ENCODE measurements at places on chromosomes 4 and X.

DNA sequence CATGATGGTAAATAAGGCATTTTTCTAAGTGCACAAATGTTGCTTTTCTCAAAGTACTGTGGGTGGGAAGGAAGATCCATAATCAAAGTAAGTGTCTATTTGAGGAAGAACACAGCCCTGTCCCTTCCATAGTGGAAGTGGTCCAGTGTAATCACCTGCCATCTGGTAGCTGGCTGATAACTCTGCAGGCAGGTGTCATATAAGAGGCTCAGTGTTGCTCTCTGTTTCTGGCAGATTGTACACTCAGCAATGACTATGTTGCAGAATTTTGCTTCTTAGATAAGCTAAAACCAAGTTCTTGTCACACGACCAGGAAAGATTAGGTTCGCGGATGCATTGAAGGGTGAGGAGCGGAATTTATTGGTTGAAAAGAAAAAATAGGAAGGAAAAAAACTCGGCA is 20.9 kb downstream of the SAGE1 start:
- no peak for DNase-seq

DNA sequence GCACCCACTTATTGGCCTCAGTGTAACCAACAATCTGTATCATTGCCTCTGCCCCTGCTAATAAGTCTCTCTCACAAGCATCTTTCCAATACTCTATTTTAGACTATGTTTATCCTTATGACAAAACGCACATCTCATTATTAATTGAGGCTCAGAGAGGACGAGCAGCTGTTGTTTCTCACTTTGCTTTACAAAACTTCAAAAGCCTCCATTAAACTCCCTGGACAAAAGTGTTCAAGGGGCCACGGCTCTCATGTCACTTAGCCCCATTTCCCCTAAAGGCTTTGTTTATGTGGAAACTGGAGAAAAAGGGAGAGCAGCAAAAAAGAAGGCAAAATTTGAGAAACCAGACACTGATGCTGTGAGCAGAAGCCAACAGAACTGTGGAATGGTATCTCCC is 180.0 kb upstream of the LNX1 start:
- DNase-seq, result no peak

GRCh38 chr4:6681191-6681590 is 12.5 kb upstream of the S100P start:
- DNase-seq, result peak; percentile 7

- DNase-seq, result no peak
Observed at GRCh38 chrX:103120748-103121147, 27.8 kb upstream of the NXF3 start.

DNA sequence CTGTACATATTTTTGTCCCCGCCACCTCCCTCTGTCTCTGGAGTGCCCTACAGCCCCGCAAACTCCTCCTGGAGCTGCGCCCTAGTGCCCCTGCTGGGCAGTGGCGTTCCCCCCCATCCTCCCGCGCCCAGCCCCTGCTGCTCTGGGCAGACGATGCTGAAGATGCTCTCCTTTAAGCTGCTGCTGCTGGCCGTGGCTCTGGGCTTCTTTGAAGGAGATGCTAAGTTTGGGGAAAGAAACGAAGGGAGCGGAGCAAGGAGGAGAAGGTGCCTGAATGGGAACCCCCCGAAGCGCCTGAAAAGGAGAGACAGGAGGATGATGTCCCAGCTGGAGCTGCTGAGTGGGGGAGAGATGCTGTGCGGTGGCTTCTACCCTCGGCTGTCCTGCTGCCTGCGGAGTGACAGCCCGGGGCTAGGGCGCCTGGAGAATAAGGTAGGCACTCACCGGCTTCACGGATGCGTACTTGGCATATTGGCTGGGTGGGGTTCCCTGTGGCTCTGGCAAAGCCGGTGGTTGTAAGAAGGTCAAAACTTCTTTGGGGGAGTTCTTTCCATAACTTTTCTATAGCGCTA is 653 bp downstream of the HHIP start:
- DNase-seq, result peak; percentile 15

- DNase-seq, result peak; percentile 20
Observed at GRCh38 chr4:107863850-107864371, 39.2 kb downstream of the SGMS2 start.

DNA sequence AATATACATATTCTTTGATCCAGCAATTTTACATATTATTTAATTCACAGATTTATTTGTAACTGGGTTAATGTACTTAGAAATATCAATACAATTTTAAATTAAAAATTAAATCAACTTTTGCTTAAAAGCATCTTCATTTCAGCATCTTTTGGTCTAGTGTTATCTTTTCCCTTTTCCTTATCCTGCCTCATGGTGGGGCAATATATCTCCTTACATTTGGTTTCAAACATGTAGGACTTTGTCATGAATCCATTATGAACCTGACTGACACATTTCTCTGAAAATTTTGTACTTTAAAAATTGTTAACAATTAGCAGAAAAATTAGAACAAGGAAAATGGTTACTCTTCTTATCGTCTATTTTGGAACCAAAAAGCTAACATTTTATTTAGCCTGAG is 42.8 kb upstream of the ANK2 start:
- DNase-seq, result peak; percentile 16

- no peak for DNase-seq
Observed at GRCh38 chr4:48343551-48343950, 2.2 kb downstream of the SLAIN2 start.

DNA sequence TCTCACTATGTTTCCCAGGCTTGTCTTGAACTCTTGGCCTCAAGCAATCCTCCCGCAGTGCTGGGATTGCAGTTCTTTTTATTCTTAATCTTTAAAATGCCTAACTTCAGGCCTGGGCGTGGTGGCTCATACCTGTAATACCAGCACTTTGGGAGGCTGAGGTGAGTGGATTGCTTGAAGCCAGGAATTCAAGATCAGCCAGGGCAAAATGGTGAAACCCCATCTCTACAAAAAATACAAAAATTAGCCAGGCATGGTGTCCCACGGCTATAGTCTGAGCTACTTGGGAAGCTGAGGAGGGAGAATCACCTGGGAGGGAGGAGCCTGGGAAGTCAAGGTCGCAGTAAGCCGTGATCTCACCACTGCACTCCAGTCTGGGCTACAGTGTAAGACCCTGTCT is 45.9 kb downstream of the PLS3 start:
- no peak for DNase-seq

GRCh38 chrX:138858438-138858837 is 146.9 kb upstream of the FGF13 start:
- DNase-seq, result no peak

DNA sequence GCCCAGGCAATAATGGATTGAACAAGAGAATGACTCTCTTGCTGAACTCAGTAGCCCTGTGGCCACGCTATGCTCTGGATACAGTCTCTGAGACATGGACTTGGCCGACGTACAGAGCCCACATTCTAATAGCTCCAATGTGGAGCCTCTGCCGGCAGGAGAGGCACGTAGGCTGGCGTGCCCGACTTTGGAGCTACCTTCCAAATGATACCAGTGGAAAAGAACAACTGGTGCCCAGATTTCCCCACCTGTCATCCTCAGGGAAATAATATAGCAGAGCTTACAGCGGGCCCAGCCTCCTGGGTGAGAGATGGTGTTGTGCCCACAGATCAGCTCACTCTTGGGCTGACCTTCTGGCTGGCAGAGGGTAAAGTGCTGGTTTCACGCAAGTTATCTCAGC is 10.6 kb downstream of the NDP start:
- no peak for DNase-seq

DNA sequence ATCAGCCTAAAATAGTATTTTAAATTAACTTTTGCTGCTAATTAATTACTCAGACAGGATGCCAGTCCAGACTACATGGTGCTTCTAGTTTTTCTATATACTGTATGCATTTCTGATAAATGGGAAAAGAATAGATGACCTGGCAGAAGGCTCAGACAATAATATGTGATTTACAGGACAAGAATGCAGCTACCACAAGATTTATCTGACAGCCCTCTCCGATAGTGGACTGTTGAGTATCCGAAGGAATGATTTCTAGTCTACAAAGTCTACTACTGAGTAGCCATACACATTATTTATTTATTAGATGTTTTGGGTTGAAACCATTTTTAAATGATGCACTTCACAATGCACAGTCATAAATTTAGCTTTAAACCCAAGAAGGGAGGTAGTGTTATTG is 212.8 kb downstream of the MAB21L2 start:
- DNase-seq, result no peak

DNA sequence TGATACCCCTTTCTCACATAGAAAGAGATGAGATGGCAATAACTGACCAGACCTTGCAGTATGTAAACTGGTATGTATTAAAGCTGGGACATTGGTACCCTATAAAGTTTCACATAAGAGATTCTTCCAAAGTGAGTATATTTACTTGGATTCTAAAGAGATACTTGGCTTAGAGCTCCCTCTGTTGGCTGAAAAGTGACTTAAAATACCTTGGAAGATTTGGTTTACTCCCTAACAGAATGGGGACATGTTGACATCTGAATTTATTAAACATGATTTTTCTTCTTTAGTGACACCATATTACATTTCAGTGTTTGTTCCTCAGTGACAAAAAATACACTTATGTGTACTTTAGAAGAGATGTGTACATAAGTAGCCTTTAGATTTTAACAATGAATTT is 47.9 kb upstream of the RGN start:
- peak; percentile 42 for DNase-seq

DNA sequence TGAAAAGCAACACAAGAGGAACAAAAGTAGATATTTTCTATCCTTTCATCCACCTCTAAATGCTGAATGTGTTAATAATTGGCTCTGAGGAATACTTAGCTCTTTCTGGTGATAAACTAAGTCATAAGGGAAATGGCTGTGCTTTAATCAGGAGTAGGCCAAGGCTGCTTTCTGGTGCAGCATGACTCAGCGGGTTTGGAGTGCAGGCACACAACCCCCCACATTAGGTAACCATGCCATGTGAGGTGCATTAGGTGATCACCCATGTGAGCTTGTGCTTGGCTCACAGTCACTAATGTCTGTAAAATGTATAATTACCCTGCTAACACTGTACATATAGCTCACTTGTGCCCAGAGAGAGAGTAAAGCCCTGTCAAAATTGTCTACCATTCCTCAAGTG is 57.2 kb downstream of the USP38 start:
- no peak for DNase-seq

DNA sequence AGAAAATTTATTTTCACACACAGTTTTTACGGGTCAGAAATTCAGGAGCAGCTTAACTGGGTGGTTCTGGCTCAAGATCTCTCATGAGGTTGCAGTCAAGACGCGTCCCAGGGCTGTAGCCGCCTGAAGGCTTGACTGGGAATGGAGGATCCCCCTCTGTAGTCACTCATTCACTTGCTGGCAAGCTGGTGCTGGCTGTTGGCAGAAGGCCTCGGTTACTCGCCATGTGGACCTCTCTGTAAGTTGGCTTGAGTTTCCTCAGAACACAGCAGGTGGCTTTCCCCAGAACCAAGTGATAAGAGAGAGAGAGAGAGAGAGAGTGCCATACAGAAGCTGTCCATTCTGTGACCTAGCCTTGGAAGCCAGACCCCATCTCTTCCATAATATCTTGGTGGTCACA is 132.8 kb downstream of the DCLK2 start:
- DNase-seq, result no peak

DNA sequence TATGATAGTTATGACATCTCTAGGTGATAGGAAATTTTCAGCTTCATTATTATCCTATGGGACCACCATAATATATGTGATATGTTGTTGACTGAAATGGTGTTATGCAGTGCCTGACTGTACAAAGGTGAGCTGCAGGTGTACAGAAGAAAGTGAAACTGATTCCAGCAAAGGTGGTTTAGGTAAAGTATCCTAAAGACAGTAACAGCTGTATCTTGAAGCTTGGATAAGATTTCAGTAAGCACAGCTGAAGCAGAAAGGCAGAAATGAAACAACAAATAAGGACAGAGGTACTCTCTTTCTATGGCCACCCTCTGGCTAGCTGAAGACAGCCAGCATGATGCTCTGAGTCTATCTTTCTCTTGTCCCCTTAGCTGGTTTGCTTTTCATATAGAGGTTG is 30.0 kb upstream of the PGK1 start:
- DNase-seq, result no peak

GRCh38 chr4:8191136-8191747 is 7.8 kb upstream of the SH3TC1 start:
- no peak for DNase-seq

GRCh38 chrX:73076838-73077237 is 2.5 kb downstream of the PABPC1L2A start:
- no peak for DNase-seq

GRCh38 chr4:145984563-145984962 is 45.9 kb upstream of the ZNF827 start:
- DNase-seq, result no peak
